ENCODE measurements at places on chromosomes 6 and 20. TPM values are rescaled to one million over a fixed set of nuclear protein-coding genes. Genes with fewer than 3 reads are reported as not detected.
A peak's percentile ranks its signal among the peaks of the same experiment; 100 is the strongest.

GRCh38 chr6:145705561-145705960, 29.8 kb downstream of the EPM2A start:
- DNase-seq: no peak

DNA sequence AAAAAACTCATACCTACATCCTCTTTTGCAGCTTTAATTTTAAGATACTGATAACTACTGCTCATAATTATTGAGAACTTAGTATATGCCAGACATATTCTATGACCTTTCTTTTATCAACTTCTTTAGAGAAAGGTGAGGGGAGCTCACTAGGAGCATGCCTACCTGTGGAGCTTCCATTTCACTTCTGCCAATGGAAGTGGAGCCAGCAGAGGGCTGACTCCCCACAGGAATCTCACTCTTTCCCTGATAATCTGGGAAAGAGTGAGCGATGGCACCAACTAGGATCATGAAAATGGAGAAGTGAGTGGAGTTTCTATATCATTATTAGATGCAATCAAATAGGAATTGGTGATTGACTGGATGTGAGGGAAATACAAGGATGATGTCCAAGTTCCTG, 484.9 kb downstream of the LMBRD1 start:
- DNase-seq: no peak

DNA sequence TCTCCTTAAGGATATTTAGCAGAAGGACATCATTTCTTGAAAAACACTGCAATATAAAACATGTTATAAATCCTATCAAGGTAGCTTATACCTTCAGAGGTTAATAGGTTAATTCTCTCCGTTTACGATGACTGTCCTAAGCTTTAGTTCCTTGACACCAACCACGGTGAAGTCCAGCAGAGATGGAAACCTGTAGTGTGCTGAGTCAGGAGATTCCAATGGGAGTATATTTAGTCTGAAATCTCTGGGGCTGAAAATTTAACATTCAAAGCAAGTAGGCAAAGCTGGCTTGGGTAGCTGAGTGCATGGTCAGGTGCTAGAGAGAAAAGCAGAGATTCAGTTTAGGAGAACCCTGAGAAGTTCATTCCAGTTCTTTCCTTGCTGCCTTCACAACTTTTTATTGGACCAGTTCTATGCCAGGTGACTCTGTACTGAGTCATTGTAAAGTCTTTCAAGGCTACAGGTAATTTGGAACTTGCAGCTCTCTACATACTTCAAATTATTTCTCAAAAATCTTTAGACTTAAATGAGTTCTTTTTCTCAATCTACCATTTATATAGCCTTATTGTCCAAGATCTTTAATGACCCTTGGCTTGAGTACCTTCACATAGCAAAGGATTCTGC, 1009.4 kb upstream of the FLRT3 start:
- DNase-seq: no peak

DNA sequence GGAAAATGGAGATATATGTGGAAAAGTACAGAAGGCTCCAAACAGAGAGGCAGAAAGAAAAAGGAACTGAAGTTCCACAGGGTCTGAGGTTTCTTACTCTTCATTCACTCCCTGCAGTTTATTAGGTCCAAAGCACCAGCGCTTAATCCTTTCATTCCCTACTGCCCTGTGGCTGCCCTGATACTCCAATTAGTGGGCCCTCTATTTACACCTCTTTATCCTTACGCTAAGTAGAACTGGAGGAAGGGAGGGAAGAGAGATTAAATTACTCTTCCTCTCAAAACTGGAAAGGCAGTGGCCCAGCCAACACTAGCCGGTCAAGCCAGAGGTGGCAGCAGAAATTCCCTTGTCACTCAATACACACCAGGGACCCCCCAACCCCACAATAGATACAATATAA, 20.4 kb downstream of the TRERF1 start:
- DNase-seq: no peak

DNA sequence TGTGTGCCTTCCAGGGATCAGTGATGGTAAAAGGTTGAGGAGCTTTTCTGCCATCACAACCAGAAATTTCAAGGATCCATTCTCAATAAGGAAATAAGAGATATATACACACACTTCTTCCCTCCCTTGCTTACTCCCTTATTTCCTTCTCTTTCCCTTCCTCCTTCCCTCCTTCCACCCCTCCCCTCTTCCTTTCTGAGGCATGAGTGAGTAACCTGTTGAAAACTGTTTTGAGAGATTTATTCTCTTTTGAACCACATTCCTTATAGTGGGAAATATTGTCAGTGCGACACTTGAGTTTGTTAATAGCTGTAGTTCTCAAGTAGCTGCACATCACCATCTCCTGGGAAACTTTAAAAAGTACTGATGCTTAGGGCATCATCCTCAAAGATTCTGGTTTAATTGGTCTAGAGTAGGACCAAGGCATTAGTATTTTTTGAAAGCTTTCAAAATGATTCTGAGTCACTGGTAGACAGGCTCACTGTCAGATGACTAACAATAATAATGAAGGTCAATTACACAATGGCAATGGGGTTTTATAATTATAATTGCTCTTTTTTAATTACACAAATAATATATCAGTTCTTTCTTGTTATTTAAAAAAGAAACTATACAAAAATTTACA, 109.9 kb downstream of the POPDC3 start:
- no peak for DNase-seq

GRCh38 chr6:135180542-135181332, at the start of gene MYB:
TSS of gene MYB (plus strand) at chr6:135181308. CDS start at chr6:135181514, 206 bp downstream.
- peak; percentile 69 for DNase-seq

GRCh38 chr6:37696841-37697662, 631 bp downstream of the MDGA1 start:
- no peak for DNase-seq

DNA sequence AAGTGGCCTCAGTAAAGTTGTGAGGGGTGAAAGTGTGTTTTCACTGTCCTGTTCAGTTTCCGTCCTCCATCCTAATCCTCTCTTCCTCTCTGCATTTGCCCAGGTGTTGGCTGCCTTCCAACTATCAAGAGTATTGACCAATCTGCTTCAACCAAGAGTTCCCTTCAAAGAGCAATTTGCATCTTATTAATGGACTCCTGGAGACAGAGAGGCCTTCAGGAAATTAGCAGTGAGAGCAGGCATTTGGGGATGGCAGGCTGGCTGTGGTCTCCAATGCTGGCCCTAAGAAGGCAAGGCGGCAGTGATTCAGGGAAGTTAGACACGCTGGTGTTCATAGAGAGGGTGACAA, 77.2 kb downstream of the GPR6 start:
- DNase-seq: no peak

GRCh38 chr20:33914919-33915318, 78.8 kb upstream of the RALY start:
- DNase-seq: peak; percentile 71

GRCh38 chr6:39113788-39114187, 1.2 kb downstream of the SAYSD1 start:
- DNase-seq: no peak

DNA sequence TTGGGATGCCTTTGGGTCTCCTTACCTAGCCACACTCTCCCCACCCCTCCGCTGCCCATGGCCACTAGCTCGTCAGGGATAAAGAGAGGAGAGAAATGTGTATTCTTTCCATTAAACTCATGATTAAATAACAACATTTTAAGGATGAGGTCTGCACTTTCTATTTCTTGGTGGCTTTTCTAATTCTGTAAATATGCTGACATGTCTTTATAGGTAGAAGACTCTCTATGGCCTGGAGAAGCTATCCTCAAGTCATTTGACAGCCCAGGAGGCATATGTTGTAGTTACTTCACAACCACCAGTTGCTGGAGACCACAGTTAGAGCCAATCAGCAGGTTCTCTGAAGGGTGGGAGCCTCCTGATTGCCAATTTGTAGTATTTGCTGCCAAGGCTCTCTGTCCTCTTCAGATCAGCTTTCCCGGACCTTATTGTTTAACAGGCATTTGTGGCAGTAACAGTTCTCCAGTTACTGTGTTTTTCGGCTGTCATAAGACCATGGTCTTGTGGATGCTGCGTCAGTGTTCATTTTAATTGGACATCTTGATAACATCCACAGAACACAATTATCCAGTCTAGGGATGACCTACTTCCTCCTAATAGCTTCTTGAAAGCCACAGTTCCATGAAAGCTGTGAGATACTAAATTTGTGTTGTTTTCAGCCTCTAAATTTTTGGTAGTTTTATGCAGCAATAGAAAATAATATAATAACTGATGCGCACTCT, 205.0 kb upstream of the KCNQ5 start:
- no peak for DNase-seq

DNA sequence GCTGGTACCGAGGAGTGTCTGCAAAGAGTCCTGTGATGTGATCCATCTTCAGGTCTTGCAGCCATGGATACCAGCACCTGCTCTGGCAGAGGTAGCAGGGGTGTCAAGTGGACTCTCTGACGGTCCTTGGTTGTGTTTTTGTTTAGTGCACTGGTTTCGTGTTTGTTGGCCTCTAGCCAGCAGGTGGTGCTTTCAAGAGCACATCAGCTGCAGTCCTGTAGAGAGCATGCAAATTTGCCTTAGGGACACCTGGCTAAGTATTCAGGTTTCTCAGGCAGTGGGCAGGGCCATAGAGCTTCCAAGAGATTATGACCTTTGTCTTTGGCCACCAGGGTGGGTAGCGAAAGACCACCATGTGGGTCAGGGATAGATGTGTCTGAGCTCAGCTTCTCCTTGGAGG, 14.5 kb upstream of the RGS17 start:
- DNase-seq: no peak

GRCh38 chr20:4358552-4358951, 343.2 kb upstream of the RNF24 start:
- DNase-seq: no peak

DNA sequence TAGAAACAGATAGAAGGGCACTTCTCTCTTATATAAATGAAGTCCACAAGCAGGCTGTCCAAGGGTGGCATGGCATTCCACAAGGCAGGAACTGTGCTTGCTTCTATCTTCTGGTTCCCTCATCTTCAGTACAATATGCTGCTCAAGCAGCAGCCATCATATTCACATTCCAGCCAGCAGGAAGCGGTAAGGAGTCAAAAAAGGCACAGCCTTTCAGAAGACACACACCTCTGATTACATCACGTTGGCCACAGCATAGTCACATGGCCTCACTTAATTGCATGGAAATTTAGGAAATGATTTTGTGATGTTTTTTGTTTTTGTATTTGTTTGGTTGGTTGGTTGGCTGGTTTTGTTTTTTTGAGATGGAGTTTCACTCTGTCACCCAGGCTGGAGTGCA, 19.0 kb downstream of the REM1 start:
- no peak for DNase-seq

DNA sequence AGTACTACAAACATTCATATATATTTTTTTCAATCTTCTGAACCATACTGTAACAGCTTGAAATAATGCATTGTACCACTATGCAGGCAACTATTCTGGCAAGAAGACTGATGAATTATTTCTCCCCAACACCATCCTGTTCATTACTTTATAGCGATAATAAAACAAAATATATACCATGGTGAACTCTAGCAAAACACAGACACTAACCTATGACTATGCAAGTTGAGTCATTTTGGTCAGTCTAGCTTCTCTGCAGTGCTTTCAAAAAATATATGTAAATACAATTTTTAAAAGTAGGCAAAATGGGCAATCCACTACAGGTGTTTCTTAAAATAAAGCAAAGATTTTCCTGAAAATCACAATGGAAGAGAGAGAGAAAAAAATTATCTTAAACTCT, 20.3 kb downstream of the PHIP start:
- no peak for DNase-seq

DNA sequence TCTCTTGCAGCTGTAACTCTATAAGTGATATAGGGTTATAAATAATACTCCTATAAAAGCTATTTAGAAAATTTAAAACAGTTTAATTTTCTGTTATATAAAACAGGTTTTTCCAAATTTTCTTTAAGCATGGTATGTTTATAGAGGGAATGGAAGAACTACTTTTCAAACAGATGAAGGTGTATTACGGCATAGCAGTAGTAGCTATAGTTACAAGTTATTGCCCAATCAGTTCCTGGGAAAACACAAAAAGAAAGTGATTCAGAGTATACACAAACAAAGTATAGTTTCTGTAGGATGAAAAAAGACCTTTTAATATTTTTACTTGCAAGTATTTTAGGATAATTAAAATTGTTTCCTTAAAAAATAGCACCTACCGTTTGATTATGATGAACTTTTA, 9.8 kb downstream of the SLC17A5 start:
- no peak for DNase-seq

- DNase-seq: no peak
Observed at GRCh38 chr6:166640342-166641043, 13.4 kb upstream of the RPS6KA2 start.

DNA sequence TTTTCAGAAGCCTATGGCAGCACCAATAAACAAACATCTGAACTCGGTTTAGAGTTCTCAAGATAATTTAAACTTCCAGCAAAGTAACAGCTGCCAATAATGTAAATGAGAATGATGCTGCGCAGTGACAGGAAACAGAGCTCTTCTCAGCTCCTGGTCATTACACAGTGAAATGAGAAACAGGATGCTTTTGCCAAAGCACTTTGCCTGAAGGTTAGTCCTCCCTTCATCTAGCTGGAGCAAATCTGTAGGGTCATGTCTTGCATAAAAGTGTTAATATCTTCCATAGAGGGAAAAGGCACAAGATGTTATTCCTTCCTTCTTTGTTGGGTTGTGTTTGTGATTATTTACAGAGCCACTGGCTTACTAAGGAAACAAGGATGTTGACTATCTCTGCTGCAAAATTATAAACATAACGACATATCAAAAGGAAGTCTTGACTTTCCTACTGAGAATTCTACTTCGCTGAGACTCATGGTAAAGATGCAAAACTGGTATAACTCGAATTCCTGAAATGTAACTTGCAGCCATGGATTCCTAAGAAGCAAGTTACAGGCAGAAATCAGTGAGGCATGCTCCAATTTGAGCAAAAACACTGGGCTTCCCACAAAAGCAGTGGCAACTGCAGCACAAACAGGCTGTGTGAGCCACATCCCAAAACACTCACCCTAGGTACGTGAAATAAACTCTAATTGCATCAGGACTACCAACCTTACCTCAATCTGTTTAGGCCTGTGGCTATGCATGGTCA, 102.5 kb upstream of the BEND6 start:
- DNase-seq: no peak

DNA sequence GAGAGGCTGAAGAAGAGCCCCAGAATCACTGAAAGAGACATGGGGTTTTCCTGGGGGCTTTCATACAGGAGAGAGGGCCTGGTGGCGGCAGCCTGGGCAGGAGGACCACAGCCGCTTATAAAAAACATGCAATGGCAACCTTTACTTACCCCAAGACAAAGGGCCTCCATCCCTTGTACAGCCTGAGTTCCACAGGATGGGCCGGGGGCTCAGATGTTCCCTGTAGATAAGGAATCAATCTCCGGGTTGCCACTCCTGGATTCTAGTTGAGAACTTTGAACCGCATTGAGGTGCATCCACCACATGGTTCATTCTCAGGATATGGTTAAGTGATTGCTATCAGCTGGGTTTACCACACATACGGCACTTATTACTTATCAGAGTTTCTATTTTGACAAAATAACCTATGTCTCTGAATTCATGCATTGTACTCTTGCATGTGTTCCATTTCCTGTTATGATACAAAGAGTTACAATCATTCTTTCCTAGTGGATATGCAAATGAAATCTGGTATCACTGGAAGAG, 677.6 kb downstream of the KIF16B start:
- DNase-seq: no peak

ADGB gene
- 0.24 TPM for total RNA-seq

TOX2 gene
- 14.5 TPM for total RNA-seq

SLC22A2 gene
- total RNA-seq: not detected

PDYN gene
- 0.33 TPM for total RNA-seq

GTF3C6 gene
- total RNA-seq: 58.6 TPM

CPNE5 gene
- total RNA-seq: 0.57 TPM

ADA gene
- 296 TPM for total RNA-seq

HLA-DQA1 gene
- 352 TPM for total RNA-seq

Data from thymus (tissue), 14 donors.